Left lung (tissue), 14 donors: ENCODE measurements at places on chromosomes 4 and X.

- DNase-seq: no peak
Measured at GRCh38 chr4:123846561-123846960, 450.0 kb downstream of the SPRY1 start.

- no peak for DNase-seq
Measured at GRCh38 chr4:159159611-159160010, 56.7 kb downstream of the RAPGEF2 start.

DNA sequence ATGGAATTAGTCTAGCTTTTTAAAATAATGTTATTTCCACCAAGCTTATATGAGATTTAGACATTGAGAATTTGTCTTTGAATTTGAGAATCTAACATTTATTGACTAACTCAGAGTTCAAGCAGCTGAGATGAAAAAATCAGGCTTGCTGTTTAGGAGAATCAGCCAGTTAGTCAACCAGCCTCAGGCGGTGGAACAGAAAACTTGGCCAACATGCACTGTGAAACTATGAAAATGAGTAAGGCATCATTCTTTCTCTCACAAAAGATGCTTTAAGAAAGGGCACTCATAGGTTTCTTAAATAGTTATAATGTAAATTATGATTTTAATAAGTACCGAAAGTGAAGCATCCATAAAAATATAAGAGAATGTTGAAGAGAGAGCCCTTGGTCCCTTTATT is 84.2 kb downstream of the NFKB1 start:
- DNase-seq: no peak

GRCh38 chrX:117120700-117121099 is 657.9 kb upstream of the CT83 start:
- DNase-seq: no peak

GRCh38 chrX:151982222-151982621 is 7.7 kb upstream of the GABRE start:
- DNase-seq: no peak

DNA sequence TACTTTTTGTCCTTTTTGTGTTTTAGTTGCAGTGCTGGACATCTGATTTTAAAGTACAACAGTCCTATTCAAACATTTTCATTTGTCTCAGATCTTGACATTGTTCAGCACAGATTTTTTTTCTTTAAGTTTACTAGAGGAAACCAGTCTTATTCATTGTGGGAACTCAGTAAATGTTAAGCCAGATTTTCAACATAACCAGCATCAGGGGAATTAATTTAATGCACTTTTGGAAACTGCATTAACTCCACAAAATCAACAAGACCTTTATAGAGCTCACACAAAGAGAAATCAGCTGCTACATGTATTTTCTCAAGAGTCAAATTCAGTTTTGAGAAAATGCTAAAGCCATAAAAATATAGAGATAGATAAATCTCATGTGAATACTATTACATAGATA is 9.9 kb downstream of the CPE start:
- DNase-seq: no peak

DNA sequence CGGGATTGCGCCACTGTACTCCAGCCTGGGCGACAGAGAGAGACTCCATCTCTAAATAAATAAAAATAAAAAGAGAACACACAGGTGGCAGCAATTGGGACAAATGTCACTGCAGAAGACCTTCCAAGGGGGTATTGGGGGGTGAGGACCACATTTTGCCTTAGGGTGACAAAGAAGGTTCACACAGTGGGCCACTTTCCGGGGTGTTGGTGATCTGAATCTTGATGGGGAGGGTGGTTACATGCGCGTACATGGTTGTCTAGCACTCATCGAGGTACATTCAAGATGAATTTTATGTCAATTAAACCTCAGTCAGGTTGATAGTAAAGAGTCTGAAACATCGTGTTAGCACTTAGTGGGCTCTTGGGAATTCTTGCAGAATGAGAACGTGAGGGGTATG is 20.5 kb upstream of the TMSB4X start:
- no peak for DNase-seq

- no peak for DNase-seq
Measured at GRCh38 chr4:32503241-32503640, 1783.1 kb downstream of the PCDH7 start.

DNA sequence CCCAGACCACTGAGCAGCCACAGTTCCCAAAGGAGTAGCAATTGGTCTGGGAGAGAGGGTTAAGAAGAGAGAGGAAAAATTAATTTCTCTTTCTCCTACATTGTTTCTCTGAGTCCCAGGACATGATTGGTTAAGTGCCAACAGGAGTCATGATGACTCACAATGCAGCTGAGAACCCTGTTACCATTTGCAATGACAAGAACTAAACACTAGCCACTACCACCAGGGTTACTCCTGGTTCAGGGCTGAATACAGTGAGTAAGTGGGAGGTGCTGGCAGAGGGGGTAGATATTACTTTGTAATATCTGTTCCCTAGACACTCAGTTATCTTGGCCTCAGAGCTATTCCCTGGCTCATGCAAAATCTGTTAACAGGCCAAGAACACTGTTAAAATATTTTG is 18.0 kb downstream of the ETDC start:
- no peak for DNase-seq

GRCh38 chrX:111376897-111377578 is 35.0 kb downstream of the DCX start:
- no peak for DNase-seq

DNA sequence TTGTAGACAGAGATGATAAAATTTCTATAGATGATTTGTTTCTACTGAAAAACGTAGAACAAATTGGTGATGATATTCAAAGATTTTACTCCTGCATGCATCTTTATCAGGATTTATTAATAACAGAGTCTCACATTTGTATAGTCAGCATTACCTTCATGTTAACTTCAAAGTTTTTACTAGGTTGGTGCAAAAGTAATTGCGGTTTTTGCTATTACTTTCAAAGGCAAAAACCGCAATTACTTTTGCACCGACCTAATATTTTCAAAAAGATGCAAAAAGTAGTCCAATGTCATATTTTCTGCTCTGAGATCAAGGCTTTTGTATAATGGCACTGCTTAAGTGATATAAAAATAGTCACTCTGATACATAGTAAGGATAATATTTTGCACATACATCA is 536.4 kb upstream of the ADGRL3 start:
- DNase-seq: no peak

DNA sequence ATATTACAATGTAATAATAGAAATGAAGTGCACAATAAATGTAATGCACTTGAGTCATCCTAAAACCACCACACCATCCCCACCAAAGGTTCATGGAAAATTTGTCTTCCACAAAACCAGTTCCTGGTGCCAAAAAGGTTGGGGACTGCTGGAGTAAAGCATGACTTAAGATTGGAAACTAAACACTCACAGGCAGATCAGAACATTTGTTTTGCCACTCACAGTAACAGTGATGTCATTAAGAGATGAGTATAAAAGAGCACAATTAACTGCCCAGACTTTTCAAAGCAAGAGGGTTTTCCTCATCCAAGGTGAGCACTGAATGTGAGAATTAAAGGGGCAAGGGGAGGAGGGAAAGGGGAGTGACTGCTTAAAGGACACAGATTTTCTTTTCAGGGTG is 35.6 kb downstream of the MAP7D3 start:
- DNase-seq: no peak

DNA sequence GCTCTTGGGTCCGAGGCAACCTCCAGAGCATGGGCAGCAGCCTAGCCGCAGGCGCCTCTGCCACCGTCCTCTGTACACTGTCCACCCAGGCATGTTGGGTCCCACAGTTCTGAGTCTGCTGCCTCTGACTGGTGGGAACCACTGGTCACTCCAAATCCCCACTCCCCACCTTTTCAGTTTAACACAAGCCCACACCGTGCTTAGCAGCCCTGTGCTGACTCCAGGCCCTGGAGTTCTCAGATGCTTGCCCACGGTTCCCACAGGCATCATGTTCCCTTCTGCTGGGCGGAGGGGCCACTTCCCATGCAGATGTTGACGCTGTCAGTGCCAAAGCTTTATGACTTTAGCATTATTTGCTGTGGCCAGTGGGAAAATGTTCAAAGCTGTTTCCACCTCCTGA is 104.5 kb downstream of the SCD5 start:
- DNase-seq: no peak

DNA sequence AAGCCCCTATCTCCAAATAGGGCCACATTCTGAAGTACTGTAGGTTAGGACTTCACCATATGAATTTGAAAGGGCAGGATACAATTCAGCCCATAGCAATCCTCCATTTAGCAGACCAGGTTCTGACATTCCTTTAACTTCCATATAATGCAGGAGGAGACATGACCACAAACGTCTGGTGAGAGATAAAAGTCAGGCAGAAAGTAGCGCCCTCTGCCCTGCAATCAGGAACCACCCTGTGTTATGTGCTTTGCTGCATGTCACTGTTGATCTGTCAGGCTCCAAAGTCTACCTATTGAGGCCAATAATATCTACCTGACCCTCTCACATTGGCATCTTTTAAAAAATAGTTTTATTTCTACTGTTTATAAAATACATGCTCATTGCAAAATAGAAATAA is 30.2 kb upstream of the SEPSECS start:
- no peak for DNase-seq

GRCh38 chr4:73901031-73901430 is 31.8 kb downstream of the CXCL1 start:
- DNase-seq: no peak

DNA sequence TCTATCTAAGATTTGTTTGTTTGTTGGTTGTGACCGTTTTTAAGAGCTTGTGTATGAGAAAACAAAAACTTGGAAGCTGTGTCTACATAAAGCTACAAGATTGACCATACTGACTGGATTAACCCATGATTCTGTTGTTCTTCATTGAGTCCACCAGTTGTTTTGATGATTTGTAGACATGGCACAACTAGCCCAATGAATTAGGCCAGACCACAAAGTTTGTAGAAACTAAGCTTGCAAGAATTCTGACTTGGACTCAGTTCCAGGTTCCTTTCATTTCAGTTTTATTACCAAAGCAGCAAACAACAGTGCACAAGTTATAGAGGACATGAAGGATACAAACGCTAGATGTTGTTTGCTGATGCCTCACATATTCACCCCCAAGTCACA is 119.3 kb downstream of the RASGEF1B start:
- no peak for DNase-seq

DNA sequence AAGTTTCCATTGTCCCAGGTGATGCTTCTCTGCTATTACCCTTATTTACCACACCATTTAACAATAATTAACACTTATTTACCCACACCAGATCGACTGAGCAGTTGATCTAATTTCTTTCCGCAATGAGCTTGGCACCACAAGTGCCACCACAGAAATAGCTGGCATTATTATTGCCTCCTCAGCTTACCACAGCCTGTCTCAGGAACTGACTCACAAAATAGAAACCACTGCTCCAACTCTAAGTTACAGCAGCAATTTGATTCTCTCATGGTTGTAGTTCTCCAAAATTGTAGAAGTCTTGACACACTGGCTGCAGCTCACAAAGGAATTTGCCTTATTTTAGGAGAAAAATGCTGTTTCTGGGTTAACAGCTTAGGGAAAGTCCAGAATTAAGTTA is 22.5 kb downstream of the ZNF721 start:
- DNase-seq: no peak

DNA sequence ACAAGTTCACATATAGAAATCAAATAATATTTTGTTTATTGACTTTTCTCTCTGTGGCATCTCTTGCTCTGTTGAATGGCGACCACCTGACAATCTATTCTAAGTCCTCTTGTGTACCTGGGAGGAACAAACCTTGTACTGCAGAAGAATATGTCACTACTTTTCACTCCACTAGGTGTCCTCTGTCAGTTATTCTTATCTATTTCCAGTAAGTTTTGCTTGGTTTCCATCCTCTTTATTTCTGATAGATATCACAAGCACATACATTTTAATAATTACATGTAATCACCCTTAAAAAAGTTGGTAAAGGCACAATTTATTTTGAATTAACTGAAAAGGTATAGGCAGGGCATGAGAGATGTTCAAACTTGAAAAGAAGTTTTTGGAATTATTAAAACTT is 238.4 kb downstream of the SNCA start:
- DNase-seq: no peak

- DNase-seq: no peak
Measured at GRCh38 chr4:96063639-96064038, 223.7 kb downstream of the PDHA2 start.

DNA sequence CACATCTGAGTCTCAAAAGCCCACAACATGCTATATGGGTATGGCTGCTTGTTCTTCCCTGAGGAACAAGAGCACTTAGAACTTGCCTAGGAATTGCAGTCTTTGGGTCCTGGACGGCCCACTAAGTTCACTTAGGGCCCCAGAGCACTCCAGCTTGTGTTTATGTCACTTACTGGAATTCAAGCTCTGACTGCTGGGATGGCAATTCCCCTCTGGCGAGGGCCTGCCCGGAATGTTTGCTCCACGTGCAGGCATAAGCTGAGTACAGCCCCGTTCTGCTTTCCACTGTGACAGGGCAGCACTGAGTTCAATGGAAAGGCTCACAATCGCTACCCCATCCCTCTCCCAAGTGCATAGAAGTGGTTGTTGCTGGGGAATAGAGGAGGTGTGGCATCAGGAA is 25.9 kb upstream of the RASSF6 start:
- DNase-seq: no peak

GRCh38 chr4:128462103-128462783 is 174.6 kb upstream of the PGRMC2 start:
- no peak for DNase-seq

- no peak for DNase-seq
Measured at GRCh38 chr4:185395238-185395955, at the start of gene LRP2BP. Gene LRP2BP (minus strand): TSS chr4:185395924. CDS start chr4:185378186, 17,738 bp downstream.
